Umbilical cord (tissue), 2 donors: ENCODE measurements at places on chromosomes 5 and 9. TPM values are rescaled to one million over a fixed set of nuclear protein-coding genes. Genes with fewer than 3 reads are reported as not detected.

GRCh38 chr9:106892632-106893031 is 29.7 kb downstream of the ZNF462 start:
- peak; percentile 91 for DNase-seq

DNA sequence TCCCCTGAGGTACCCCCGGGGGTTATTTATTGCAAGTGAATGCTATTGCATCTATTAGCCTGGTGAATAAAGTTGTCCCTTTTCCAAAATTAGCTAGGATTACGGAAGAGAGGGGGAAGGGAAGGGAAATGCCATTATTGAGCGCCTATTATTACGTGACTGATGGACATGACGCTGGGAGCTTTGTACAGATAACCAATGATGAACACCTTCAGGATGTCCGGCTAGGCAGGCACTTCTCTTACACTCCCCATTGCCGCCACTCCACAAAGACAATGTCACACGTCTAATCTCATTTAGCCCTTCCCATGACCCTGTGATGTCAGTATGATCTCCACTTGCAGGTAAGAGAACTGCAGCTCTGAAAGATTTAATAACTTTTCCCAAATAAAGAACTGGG is 9.4 kb downstream of the GABRP start:
- DNase-seq: no peak

DNA sequence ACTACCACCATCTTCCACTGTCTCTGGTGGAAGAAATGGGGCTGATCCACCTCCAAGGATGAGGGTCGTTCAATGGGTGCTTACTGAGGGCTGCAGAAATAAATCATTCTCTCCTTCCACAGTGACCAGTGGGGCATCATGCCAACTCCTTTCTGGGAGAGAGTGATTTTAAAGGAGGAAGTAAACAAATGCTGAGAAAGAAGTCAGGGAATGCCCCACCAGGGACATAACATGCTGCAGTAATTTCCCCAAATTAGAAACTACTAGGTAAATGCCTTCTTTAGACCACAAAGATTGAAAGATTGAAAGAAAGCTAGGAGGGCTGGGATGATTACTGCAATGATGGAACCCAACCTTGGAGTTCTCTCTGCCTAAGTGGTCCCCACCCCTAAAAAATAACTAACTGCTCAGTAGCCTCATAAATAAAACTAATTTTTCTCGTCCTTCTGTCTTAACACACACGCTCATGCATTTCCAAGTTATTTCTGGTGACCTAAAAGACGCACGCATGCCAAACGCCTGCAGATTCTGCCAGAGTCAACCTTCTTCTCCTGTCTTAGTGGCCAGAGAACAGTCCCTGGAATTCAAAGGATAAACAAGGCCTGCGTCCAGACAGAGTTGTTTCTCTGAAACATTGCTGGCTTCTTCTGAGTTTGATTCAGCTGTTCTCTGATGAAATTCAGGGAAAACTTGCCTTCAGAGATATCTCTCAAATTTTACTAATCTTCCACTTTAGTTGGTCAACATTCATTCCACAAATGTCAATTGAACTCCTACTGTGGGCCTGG is 250.0 kb downstream of the NR3C1 start:
- DNase-seq: no peak

- DNase-seq: no peak
These were observed 30.9 kb upstream of the RAI14 start for GRCh38 chr5:34625246-34625645.

GRCh38 chr9:126703002-126703865 is 89.5 kb downstream of the LMX1B start:
- DNase-seq: peak; percentile 58

- DNase-seq: no peak
These were observed 23.0 kb downstream of the UBE2D2 start for GRCh38 chr5:139584137-139584536.

- peak; percentile 79 for DNase-seq
These were observed 4.0 kb upstream of the NIPSNAP3A start for GRCh38 chr9:104743376-104743985.

DNA sequence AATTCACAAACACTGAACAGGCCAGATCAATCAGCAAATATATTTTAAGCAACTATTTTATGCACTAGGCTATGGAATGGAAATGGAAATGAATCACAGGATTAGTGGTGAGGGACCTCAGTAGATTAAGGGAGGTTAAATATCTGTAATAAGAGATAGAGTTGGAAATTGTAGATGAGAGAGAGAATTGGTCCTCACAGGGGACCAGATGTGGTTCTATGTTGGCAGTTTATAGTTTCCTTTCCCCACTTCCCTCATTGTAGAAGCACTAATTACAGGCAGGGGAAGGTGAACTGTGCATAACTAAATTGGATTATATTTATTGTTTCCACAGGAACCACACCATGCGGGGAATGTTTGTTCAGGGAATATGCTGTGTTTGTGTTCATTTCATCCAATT is 496.2 kb downstream of the ARHGEF28 start:
- DNase-seq: no peak

GRCh38 chr9:93814077-93814956 is 140.8 kb downstream of the BARX1 start:
- DNase-seq: no peak

- peak; percentile 93 for DNase-seq
These were observed 9.1 kb upstream of the URM1 start for GRCh38 chr9:128361986-128362646.

DNA sequence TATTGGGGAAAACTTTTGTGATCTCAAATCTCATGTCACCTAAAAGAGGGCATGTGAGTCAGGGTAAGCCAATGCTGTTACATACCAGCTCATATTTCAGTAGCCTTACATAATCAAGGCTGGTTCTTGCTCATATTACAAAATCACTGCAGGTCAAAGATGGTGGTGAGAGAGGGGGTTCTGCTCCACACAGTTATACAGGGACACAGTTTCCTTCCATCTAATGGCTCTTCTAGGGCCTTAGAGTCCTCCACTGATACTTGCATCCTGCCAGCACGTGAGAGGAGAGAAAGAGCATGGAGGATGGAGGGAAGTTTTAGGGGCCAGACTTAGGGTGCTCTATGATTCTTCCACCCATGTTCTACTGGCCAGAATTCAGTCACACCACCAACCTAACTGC is 130.0 kb downstream of the LIFR start:
- DNase-seq: no peak

DNA sequence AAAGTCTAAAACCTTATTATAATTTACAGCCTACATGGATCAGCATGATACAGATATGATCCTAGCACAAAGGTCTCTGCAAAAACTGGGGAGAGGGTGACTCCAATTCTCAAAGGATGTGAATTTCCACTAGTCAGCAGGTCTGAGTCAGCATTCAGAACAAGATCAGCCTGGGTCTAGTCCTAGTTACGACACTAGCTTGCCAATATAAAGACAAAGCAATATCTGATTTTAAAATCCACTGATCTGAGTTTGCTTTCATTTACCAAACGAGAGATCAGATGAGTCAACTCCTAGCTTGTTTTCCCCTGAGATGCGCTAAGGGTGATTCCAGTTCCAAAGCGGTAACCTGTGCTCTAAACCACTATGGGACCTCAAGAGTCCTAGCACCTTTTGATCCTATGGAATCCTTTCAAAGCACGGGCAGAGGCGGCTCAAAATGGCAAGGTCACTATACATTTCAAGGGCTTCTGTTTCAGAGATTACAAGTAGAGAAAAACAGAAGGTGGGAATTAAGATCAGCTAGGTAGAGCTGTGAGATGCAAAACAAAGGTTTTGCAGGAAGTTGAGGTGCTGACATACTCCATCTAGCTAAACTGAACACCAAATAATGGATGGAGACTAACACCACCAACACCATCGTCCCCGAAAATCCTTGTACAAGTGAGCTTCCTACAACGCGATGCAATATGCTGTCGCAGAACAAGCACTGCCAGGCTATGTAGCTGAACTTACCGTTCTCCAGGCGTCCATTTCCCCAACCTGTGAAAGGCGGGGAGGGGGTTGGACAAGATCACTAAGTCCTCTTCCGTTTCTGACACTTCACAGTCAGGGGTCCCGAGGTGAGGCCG is 906 bp downstream of the SLC25A51 start:
- no peak for DNase-seq

GRCh38 chr5:100299261-100299660 is 235.9 kb upstream of the FAM174A start:
- no peak for DNase-seq

DNA sequence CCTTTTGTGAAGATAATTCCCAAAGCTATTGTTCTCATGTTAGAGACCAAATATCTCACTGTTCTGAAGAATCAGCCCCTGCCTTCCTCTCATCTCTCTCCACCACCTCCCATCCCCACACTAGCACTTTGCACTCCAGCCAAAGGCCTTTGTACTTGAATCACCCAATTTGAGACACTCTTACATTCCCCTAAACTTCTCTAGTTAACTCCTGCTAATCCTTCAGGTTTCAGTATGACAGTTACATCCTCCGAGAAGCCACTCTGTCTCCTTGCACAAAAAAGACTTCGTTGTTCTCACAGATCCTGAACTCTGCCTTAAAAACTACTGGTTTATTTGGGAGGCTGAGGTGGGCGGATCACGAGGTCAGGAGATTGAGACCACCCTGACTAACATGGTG is 227.5 kb downstream of the PIK3R1 start:
- no peak for DNase-seq

DNA sequence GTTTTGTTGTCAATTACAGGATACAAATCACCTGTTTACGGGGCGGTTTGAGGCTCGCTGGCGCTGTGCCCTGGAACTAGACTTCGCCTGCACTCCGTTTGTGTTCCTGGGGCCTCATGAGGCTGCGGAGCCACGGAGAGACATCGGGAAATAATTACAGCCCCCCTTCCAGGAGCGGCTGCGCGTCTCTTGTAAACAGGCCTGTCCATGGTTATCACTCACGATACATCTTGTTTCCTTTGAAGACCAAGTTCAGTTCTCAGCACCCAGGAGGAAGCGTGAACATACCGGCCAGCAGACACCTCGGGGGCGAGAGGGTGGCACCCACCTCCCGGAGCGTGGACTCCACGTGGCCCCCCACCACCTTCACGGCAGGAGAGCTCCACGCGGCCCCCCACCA is 297.1 kb upstream of the IRX4 start:
- DNase-seq: no peak

DNA sequence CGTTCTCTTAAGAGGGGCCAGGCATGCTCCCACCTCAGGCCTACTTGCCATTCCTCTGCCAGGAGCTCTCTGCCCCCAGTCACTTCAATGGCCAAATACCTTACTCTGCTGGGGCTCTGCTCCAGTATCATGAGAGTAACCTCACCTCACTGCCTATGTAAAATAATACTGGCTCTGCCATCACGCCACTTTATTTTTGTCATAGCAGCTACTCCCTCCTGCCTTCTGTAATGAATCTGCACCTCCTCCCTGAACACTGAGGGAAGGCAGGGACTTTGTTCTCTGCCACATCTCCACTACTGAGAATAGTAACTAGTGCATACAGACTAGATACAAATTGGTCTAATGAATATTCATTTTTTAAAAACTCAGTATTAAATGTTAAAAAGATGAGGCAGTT is 33.8 kb downstream of the MACROH2A1 start:
- DNase-seq: no peak

DNA sequence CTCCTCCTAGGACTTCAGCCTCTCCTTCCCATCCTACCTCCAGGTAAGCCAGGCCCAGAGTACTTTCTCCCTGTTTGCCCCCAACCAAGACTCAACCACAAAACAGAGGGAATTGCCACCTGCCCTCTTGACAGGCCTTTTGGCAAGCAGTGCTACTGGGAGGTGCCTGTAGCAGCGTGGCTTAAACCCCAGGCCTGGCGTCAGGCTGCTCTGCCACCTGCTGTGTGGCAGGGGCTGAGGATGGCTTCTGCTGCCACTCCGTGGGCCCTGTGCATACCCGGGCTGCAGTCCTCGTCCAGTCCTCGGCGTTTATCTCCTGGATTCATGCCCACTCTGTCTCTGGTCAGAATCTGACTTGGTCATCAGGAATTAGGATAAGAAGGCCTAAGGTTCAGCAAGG is 163.1 kb downstream of the PAX5 start:
- no peak for DNase-seq

- no peak for DNase-seq
These were observed 73.5 kb downstream of the ZNF618 start for GRCh38 chr9:113949571-113950078.

- DNase-seq: no peak
These were observed 2292.6 kb upstream of the C9orf72 start for GRCh38 chr9:29865764-29866313.

- DNase-seq: no peak
These were observed 216.8 kb upstream of the PANK3 start for GRCh38 chr5:168796000-168796399.

DNA sequence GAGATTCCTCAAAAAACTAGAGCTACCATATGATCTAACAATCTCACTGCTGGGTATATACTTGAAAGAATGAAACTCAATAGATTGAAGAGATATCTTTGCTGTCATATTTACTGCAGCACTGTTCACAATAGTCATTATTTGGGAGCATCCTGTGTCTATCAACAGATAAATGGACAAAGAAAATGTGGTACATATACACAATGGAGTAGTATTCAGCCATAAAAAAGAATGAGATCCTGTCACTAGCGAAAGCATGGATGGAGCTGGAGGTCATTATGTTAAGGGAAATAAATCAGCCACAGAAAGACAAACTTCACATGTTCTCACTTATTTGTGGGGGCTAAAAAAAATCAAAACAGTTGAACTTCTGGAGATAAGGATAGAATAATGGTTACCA is 505.7 kb upstream of the ARRDC3 start:
- no peak for DNase-seq

DNA sequence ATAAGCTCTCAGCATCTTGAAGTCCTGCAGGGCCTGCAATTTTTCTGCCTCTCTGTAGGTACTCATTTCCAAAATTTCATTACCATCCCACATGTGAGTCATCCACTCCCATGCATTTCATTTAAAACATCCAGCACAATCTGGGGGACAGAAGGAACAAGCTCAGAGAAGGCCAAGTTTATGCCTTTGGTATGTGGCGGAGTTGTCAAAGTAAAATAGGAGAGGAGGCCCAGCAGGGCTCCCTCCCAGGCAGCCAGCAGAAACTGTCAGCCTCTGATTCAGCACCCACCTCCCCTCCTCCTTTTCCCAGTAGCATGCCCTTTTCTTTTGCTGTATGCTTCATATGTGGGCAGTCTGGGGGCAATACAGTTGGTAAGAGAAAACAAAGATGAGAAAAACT is 126.4 kb upstream of the ZNF366 start:
- peak; percentile 86 for DNase-seq

DNA sequence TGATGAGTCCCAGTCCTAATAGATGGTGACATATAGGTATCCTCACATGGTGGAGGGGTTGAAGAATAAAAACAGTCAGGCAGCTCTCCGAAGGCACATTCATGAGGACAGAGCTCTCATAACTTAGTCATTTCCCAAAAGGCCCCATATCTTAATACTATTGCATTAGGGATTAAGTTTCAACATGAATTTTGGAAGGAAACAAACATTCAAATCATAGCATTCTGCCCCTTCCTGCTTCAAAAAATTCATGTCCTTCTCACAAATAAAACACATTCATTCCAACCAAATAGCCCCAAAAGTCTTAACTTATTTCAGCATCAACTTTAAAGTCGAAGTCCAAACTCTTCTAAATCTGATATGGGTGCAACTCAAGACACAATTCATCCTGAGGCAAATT is 277.2 kb upstream of the NR4A3 start:
- no peak for DNase-seq

- DNase-seq: no peak
These were observed 611.7 kb upstream of the FTMT start for GRCh38 chr5:121239951-121240350.

PCDHB1 gene
- 0.24 TPM for total RNA-seq

LPAR1 gene
- 78.0 TPM for total RNA-seq

AQP3 gene
- total RNA-seq: 14.2 TPM

PAEP gene
- total RNA-seq: not detected

CRHBP gene
- 0.96 TPM for total RNA-seq

STRBP gene
- total RNA-seq: 11.1 TPM

NXNL2 gene
- total RNA-seq: not detected

TOMM5 gene
- 147 TPM for total RNA-seq

TAF11L11 gene
- total RNA-seq: 0.96 TPM

PFDN1 gene
- total RNA-seq: 62.8 TPM

FCN2 gene
- not detected for total RNA-seq
